GM12892 (cell line): ENCODE measurements at places on chromosomes 5 and 9.

GRCh38 chr9:98944734-98945074, 997 bp downstream of the COL15A1 start:
- DNase-seq = no peak

DNA sequence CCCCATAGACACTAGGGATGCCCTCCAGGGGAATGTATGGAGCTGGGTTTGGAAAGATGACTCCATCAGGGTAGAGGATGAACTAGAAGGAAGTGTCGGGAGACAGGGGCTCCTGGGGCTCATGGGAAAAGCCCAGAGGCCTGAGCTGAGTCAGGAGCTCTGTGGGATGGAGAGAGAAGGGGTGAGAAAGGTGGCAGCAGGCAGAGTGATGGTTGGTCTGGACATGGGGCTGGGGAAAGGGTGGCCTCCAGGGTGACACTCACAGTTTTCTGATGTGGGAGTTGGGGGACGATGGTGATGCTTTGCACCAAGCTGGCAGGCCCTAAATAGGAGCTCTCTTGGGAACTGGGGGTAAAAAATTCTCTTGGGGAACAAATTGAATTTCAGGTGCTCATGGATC, 213.5 kb upstream of the MVB12B start:
- no peak for DNase-seq

DNA sequence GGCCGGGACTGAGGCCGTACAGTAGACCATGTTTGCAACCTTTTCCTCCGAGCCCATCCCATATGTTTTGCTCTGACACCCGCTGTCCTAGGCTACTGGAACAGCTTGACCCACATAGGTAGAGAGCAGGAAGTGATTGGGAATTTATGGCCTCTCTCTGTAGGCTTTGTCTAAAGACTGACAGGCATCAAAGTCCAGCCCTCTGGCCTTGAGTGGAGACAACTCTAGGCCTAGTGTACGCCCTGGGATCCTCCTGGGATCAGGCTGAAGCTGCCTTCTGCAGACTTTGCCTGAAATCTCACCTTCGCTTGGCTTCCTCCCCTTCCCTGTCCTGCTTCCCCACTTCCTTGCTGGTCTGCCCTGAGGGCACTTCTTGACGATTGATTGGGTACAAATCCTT, 13.6 kb upstream of the AKNA start:
- DNase-seq = no peak

- no peak for DNase-seq
Observed at GRCh38 chr9:134314950-134315715, 11.1 kb upstream of the RXRA start.

DNA sequence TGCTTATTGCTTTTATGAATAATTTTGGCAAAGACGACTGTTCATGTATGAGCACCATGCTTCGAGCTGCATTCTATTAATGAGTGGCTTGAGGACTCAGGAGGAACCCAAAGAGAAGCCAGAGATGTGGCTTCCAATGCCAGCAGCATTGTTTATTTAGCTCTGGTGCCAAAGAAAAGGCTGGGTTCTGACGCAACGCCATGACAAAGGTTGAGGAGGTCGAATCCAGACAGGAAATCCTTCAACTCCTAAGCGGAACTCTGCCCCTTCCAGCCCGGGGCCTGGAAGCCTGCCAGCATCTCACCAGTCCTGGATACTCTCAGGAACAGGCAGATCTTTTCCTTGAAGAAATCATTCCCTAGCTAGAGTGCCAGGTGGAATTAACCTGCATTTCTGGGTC, 104.4 kb downstream of the ARHGAP26 start:
- no peak for DNase-seq

DNA sequence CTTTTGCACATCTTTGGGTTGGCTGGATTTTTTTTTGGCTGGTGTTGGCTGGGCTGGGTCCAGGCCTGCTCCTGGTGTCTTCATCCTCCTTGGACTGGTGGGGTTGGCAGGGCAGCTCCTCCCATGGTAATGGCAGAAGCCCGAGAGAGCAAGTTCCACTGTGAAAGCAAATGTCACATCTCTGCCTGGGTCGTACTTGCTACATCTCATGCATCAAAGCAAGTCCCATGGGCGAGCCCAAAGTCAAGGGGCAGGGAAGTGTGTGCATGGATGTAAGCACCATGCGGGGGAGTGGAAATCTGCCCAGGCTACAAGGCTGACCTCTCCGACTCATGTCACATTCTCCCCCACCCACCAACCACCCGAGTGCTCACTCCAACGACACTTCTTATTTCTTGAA, 26.7 kb downstream of the NKX2-5 start:
- no peak for DNase-seq

DNA sequence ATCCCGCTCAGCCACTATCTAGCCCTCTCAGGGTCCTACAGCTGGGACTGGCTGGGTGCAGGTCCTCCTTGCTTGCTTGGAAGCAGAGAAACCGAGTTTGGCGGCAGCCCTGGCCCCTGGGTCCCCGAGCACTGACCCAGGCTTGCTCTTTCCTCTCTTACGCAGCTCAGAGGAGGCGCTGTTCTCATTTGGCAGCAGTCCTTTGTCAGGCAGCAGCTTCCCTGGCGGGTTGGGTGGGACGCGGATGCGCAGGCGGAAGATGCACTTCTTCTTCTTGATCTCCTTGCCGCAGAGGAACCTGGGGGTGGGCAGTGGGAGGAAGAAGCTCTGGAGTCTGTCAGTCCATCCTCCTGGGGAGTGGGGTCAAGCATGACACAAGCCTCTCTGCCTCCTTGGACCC, 14.5 kb downstream of the PHF19 start:
- DNase-seq = no peak

DNA sequence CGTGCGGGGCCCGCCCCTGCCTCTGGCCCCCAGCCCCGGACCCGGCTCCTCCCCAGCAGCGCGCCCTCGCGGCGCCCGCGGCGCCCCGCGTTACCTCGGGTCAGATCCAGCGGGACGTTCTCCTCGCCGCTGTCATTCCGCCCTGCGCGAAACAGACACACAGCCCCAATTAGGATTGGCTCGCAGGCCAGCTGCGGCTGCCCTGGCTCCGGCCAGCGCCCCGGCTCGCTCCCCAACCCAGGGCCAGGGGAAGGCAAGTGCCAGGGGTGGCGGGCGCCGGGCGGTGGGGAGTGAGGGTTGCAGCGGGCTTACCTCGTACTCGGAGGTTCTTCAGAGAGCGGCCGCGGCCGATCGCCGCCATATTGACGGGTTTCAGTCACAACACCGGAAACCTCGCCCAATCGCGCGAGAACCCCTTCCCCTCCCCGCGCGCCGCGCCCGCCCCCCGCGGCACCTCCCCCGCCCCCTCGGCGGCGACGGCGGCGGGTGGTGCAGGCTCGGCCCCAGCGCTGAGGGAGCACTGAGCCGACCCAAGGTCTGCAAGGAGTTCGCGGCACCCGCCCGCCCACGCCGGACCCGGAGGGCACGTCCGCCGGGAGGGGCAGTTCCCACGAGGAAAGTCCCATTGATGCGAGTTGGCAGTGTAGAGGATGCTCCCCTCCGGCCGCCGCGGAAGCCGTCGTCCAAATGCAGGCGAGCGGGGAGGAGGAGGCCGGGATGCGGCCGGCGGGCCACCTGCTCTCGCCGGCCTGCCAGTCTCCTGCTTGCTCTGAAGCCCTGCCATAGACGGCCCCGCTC, at the start of gene RICTOR:
Gene RICTOR, minus strand, starts transcription at position 383 of the 798 bp plus-strand sequence. Its CDS starts 22 bp downstream, at position 361.
- peak; percentile 73 for DNase-seq

- no peak for DNase-seq
Observed at GRCh38 chr5:15807248-15807647, 307.3 kb downstream of the FBXL7 start.

- no peak for DNase-seq
Observed at GRCh38 chr9:78144663-78145377, 91.1 kb upstream of the CEP78 start.

DNA sequence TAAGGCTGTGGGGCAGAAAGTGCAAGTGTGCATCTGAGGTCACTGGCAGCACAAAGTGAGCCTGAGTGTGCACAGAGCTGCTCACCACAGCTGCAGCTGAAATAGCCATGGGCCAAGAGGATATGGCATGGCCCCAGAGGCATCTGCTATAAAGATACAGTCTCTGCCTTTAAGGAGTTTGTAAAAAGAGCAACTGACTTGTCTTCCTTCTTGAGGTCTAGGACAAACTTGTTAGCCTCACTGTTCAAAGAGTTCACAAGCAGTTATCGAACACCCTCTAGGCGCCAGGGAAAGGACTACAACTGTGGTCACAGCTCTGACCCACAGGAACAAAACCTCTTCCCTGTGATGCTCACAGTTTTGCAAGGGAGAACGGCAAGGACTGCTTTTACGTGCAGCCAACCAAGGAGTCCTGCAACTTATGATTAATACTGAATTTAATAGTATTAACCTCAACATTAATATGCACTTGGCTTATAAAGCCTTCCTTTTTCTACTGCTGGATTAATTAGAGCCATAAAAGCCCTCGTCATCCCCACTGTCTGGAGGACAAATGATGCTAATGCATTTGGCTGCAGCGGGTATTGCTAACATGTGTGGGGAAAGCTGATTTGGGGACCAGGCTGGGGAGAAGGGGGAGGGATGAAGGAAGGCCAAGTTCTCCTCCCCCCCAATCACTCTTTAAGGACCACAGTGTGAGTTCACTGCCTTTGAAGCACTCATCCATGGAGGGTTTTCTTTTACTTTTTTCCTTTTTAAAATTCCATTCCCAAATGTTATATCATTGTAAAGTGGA, 189.8 kb upstream of the TRIM32 start:
- no peak for DNase-seq

GRCh38 chr5:67196537-67197059, at the start of gene CD180:
Gene CD180, minus strand, starts transcription at chr5:67196799. Its CDS starts 158 bp downstream, at chr5:67196641.
- DNase-seq = no peak

GRCh38 chr5:7686794-7687193, 164.1 kb downstream of the CFAP90 start:
- DNase-seq = no peak

DNA sequence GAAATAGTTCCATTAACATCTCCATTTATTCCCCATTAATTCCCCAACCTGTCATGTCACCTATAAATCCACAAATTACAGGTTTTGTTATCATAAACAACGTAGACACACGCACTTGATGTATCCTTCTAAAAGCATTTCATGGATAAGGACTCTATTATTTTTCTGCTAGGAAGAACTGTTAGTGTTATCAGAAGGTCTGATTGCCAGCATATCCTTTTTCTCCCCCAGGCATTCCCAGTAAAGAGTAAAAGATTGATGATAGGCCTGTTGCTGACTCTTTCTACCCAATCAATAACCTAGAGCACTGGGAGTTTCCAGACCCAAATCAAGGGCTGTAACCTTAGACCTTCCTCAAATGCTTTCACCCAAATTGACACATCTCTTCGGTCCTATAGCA, 60.8 kb downstream of the RFK start:
- no peak for DNase-seq

GRCh38 chr5:25066239-25066638, 421.5 kb upstream of the CDH10 start:
- no peak for DNase-seq

DNA sequence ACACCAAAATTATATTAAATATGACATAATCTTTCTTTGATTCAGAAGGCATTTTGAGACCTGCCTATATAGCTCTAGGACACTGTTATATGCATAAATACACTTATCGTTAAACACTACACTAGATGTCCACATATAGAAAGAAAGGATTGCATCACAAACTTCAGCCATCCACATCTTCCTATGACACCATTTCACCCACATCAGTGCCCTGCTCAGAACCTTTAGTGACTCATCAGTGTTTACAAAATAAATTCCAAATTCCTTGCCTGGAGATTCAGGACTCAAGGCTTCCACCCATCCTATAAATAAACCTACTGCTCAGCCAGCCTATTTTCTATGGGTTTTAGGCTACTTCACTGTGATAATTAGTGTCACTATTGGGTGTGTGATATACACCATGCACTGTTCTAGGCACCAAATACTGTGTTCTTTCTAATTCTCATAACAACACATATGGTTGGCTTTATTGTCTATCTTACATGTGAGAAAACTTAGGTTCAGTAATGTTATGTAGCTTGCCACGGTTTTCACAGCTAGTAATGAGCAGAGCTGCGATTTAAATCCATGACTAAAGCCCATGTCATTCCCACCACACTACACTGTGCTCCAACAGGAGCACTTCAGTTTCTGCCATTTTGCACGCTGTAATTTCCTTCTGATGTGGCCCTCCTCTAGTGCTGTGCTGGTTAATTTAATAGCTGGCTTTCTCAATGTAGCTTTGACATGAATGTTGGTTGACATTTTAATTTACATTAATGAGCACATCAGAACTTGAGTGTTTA, 103.3 kb downstream of the SREK1 start:
- DNase-seq = no peak

DNA sequence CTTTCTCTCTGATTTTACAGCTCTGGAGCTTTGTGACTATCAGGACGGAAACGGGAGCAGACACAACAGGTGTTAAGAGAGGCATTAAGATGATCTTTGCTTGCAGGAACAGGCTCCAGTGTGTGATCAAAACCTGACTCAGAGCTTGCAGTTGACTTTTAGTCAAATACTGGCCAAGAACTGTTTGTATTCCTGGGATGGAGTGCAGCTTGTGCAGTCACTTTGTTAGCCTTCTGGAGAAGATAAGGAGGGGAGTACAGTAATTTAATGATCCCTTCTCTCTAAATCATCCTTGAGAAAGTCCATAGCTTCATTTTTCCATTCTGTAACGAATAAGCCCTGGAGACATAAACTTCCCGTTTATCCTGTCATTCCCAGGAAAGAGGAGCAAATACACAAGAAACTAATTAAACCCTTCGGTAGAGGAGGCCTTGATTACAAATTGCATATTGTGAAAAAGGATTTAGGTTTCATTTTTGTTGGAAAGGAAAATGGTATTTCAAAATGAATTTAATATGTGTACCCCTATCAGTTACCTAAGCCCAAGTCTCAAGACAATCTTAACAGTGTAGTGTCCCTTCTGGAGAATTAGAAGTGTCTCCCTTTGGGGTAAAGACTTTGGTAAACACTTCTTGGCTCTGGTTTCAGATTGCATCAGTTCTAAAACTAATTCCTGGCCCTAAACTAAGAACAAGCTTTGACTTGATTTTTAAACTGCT, 3.1 kb upstream of the STOM start:
- no peak for DNase-seq

DNA sequence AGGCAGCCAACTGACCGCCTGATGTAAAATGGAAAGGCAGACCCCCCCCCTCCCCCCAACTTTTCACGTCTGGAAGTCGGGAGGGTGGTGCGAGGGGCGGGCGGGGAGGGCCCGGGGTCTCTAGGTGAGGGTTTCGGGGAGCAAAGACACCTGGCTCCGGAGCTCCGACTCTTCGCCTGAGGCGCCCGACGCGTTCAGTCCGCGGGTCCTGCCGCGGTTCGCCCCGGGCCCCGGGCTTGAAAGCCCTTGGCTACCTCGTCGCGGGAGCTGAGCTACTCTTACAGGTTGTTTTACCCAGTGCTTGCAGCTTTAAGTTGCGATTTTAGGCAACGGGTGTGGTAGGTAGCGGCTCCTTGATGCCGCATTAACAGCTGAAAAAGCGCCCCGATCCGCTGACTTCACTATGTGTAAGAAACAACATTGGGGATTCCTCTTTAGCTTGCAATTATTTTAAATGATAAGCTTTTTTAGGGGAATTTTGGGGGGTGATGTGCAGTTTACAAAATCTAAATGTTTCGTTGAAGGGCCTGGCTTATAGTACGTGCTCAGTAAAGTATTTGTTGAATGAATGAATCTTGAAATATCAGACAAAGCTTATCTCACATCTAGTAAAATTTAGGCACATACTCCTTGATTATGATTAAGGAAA, 722 bp downstream of the CDC42SE2 start:
- no peak for DNase-seq

GRCh38 chr9:82445556-82445955, 457.0 kb downstream of the SPATA31D1 start:
- DNase-seq = no peak
